ENCODE measurements at places on chromosomes 7 and 10.

DNA sequence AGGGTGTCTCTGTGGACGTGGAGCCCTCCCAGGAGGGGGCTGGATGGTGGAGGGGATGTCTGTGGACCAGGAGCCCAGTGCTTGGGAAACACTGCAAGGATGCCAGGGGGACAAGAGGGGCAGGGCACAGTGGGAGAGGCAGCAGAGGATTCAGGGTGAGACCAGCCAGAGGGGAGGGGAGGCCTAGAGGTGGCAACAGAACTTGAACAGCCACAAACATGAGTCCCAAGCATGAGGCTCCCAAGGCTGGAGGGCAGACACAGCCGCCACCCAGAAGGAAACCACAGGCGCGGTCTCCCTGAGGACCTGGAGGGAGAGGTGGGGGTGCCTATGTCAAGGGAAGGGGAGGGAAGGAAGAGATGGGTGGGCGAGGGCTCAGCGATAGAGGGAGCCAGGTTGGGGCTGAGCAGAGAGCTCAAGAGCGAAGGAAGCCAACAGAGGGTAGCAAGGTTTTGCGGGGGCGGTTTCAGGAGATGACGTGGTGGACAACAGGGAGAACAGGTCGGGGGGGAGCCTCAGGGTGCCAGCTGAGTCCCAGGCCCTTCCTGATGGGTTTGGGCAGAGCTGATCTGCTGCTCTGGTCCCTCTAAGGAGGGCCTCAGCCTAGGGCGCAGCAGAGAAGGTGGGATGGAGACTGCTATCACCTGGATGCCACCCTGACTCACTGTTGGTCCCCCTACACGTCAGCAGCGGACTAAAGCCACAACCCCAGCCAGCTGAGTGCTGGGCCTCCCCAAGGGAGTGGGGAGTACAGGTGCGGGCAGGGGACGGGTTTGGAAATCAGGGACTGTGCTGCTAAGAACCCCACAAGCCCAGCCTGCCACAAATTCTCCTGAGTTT, 6.7 kb upstream of the PILRA start:
- no peak for DNase-seq

DNA sequence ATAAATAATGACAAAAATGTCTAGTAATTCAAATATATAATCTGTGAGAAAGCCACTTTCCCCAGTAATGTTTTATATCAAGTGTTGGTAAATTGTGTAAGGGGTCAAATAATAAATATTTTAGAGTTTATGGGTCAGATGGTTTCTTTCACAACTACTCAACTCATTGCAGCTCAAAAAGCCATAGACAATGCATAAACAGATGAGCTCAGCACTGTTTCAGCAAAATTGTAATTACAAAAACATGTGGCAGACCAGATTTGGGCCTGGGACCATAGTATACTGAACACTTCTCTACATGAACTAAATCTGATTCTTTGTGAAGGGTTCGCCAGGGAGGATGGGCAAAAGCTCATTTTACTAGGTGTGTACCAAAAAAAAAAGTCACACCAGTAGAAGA, 460.8 kb downstream of the NRG3 start:
- no peak for DNase-seq

DNA sequence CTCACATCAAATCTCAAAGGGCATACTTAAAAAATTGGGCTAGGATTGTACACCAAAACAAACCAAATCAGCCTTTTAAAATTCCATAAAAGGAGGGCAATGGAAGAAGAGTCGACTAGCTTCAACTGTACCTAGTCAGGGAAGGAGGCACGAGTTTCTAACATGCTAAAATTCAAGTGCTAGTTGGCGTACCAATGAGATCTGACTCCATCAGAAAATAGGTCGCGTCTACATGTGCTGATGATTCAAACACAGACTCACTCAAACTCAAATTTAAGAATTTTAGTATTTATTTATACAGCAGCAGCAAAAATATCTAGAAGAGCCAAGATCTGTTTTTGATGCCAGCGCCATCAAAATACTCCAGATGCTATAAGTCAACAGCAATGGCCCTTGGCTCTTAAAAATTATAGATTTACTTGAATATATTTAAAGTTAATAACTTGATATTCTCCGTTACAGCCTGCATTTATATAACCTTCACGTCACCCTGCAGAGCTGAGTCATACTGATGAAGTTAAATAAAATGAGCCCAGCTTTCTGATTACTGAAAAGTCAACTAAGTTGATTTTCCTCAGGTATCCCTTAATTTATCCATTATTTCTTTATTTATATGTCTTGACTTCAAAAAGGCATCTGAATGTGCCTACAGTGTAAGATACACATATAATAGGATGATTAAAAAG, 302.1 kb upstream of the IMMP2L start:
- no peak for DNase-seq

GRCh38 chr10:71323407-71323806, 4.3 kb downstream of the SLC29A3 start:
- no peak for DNase-seq

DNA sequence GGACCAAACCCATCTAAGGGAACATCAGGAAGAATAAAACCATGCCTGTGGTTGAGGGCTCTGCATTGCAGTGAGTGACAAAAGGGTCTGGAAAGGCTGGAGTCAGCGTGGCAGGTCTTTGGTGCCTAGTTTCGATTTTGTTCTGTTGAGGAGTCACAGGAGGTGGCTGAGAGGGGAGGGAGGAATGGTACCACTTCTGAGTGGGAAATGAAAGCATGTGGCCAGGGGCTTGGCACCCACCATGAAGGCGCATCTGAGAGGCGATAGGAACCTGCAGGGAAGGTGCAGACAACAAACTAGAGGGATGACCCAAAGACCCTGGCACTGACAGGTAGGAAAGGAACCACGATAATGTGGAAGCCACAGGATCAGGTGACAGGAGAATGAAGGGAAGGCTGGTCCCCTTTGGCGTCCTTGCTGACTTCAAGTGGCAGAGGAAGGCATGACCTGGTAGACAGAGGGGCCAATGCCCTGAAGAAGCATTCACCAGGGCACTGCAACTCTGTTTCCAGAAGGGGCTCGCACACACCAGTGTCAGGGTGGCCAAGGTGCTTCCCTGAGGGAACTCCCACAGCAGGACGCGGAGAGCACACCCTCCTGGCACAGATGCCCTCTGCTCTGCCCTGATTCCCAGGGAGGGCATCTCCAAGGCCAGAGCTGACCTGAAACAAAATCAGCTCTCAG, 41.7 kb downstream of the HIPK2 start:
- no peak for DNase-seq

GRCh38 chr10:80281292-80281691, 8.2 kb downstream of the MAT1A start:
- no peak for DNase-seq

- DNase-seq, result peak; percentile 87
These were observed 43.2 kb upstream of the FAM133B start for GRCh38 chr7:92633211-92633906.

- no peak for DNase-seq
These were observed 561 bp upstream of the HNRNPF start for GRCh38 chr10:43409385-43410109.

DNA sequence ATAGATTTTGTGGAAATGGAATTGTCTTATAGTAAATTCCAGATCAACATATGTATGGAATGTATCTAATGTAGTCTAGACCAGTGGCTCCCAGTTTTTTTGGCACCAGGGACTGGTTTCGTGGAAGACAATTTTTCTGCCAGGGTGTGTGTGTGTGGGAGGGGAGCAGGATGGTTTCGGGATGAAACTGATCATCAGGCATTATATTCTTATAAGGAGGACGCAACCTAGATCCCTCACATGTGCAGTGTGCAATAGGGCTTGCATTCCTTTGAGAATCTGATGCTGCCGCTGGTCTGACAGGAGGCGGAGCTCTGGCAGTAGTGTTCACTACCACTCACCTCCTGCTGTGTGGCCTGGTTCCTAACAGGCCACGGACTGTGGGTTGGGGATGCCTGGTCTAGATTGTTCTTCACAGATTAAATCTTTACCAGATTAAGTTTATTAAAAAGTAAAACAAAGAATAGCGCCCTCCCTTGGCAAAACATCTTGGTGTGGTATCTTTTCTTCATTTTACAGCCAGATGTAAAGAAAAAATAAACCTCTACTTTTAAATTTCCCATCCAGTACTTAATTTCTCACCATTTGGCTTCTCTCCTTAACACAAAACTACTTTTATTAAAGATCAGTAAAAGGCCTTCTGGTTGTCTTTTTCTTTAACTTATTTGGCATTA, 48.4 kb downstream of the SEPTIN7 start:
- no peak for DNase-seq

- peak; percentile 22 for DNase-seq
These were observed 19.1 kb downstream of the ATOH7 start for GRCh38 chr10:68212721-68213352.

GRCh38 chr7:16021851-16022250, 335.4 kb upstream of the MEOX2 start:
- no peak for DNase-seq

GRCh38 chr7:6306471-6306870, 34.0 kb upstream of the CYTH3 start:
- DNase-seq, result no peak

DNA sequence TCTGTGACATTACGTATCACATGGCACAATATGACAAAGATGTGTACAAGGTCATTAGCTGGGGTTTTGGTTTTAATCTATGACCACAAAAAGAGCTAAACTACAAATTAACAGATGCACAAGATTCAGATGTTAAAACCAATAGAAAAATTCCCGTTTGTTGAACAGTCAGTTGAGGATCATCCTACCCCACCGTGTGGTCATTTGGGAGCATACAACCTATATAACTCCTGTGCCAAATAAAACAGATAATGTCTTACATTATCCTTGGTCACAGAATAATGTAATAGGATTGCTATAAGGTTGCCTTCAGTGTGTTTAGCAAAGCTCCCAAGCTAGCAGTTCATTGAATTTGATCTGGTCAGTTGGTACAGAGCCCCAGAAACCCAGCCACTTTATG, 28.2 kb downstream of the ASNS start:
- DNase-seq, result no peak

- DNase-seq, result no peak
These were observed 17.9 kb downstream of the C10orf67 start for GRCh38 chr10:23326544-23327307.

GRCh38 chr7:73606801-73607691, 17.3 kb downstream of the MLXIPL start:
- DNase-seq, result no peak

- no peak for DNase-seq
These were observed 375 bp downstream of the HKDC1 start for GRCh38 chr10:69220507-69220906.

DNA sequence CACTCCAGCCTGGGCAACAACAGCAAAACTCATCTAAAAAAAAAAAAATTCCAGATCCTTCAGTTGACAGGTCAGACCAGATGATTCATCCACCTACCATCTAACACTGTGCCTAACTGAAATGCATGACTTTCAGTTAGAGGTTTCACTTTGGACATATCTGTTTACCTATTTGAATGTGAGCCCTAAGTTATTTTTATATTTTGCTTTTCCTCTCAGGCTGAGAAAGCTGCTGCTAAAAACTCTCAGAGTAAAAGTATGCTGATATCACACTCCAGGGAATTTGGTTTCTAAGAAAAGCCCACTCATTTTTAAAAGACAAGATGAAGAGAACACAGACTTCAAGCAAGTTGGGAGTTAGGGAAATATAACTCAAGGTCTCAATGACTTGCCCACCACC, 126.0 kb downstream of the SGMS1 start:
- peak; percentile 59 for DNase-seq

DNA sequence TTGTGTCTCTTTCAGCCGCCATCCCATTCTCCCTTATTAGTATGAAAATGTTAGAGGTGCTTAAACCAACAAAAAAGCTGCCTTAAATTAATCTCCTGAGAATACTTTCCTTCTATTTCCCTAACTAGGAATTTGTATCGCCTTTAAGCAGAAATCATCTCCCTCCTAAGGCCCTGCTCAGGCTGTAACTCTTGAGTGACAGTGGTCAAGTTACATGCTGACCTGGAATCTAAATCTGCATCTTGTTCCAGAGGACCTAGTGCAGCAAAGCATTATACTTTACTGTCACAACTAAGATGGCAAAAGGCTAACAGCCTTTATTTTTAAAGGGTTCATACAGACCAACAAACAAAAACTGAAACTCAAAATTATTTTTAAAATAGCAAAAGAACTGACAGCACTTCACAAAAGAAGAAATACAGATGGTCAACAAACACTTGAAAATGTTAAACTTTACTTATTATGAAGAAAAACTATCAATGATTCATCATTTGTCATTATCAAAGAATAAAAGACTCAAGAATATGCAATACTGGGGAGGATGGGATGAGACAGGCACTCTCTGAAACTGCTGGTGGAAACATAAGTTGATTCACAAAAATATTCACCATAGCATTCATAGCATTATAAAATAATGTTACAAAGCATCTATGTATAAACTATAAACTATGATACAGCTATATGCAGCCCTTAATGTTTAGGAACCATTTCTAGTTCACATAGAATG, 11.0 kb downstream of the CYREN start:
- no peak for DNase-seq

- DNase-seq, result no peak
These were observed 11.1 kb downstream of the STAM start for GRCh38 chr10:17655009-17655408.

- DNase-seq, result peak; percentile 67
These were observed 123.8 kb downstream of the KCNMA1 start for GRCh38 chr10:77513781-77514331.

DNA sequence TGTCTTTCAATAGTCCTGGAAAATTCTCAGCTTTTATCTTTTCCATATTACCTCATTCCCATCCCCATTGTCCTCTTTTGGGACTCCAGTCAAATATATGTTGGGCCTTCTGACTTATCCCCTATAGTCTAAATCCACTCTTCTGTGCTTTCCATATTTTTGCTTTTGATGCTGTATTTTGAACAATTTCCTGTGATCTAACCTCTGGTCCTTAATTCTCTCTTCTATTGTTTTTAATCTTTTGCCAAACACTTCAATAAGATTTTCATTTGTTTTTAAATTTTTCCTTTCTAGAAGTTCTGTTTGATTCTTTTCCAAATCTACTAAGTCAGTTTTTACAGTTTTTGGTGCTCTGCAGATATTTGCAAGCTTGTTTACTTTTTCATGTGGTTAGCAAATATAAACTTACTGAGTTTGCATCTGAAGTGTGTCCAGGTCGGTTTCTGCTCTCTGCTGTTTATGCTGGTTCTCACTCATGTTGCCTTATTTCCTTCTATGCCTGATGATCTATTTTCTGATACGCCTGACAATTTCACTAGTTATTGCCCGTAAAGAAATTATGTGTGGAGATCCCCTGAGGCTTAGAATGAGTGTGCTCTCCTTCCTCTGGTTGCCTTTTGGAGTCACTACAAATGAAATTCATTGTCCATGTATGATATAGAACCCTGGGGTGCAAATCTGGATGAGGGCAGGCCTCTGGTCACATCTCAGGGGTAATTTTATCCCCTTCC, 110.4 kb downstream of the RBM20 start:
- DNase-seq, result no peak

DNA sequence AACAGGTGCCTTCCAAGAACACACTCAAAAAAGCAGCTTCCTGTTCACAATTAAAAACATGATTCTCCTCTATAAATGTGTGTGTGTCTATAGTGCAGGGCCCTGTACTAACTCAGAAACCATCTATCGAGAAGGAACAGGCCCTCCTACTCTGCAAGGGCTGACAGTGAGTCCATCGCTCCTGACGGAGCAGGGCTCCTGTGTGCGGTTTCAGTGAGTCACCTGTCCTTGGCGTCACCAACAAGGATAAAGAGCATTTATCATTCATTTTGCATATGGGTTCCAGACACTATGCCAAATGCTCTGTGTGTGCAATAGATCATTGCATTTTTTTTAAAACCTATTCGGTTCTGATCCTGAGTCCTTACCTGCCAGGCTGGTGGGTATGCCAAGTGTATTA, 63.7 kb downstream of the TACC2 start:
- no peak for DNase-seq

Measured in fibroblast of skin of left quadriceps (primary cell).